ENCODE measurements at places on chromosomes 12 and 14.

- DNase-seq: no peak
Observed at GRCh38 chr14:61861320-61861865, 99.2 kb downstream of the SNAPC1 start.

- DNase-seq: no peak
Observed at GRCh38 chr12:26044007-26044394, 80.8 kb downstream of the BHLHE41 start.

- DNase-seq: no peak
Observed at GRCh38 chr12:122121745-122122144, 43.2 kb downstream of the MLXIP start.

GRCh38 chr12:129483111-129483893 lies 420.5 kb downstream of the TMEM132D start:
- no peak for DNase-seq

DNA sequence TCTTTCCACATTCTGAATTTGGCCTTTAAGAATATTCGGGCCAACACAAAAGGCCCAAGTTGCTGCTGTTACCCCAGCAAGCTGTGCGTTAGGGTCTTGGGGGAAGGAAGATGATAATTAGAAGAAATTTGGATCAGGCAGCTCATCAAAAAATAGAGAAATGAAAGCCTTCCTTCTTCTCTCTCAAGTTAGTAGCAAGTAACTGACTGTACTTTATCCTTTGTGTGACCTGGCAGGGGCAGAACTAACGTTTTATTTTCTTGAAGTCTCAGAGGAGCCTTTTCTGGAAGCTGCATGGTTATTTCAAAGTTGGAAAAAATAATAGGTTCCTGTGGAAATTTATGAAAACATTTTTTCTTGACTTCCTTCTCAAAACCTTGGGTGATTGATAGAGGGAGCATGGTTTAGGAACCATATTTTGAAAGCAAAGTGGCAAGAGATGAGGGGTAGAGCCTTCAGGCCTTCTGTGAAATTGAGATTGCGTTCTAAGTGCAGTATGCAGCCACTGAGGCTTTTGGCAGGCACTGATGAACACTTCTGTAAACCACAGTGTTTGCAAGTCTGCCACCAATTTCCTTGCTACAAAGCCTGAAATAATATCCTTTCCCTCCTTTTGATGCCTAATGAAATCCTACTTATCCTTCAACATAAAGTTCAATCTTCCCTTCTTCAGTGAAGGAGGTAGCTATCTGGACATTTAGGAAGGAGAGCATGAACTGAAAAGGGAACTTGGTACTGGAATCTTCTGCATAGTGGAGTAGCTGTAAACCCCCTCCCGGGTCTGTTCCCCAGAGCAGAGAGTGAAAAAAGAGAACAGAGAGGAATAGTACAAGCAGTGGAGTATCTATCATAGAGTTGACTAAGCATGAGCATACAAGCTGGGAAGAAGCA lies 123.2 kb downstream of the FGD4 start:
- no peak for DNase-seq

GRCh38 chr12:121801595-121802484 lies 2.0 kb upstream of the SETD1B start:
- DNase-seq: no peak

GRCh38 chr12:65526311-65526710 lies 247.8 kb downstream of the MSRB3 start:
- DNase-seq: no peak

- DNase-seq: no peak
Observed at GRCh38 chr14:92564344-92565039, 50.9 kb downstream of the RIN3 start.

GRCh38 chr12:6336889-6337853 lies 4.7 kb downstream of the TNFRSF1A start:
- no peak for DNase-seq

DNA sequence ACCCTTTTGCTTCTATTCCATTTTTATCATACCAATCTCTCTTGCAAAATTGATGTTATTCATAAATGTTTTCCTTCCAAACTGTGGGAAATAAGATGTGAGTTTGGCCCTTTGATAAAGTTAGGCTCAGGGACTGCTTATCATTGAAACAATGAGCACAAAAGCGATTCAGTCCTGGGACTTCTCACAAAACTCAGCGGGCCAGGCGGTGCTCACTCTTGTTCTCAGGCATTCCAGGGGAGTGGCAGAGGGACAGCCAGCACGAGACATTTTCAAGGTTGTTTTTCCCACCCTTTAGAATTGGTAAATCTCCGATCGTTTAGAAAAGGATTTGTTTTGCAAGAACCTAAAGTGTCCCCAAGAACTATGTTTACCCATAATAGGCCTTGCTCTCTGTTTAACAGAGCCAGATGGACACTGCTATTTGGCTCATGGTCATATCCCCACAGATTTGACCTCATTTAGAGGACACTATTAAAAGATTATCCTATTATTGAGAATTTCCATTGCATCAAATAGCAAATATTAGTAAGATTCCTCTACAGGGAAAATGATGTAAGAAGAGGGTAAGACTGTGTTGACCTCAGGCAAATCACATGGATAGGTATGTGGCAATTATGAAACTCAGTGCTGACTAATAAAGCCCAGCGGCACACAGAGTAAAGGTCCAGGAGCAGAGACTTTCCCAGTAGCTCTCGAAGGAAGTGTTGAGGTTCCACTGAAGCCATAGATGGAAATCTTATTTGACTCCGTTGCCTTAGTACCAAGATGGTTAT lies 102.7 kb upstream of the USP44 start:
- DNase-seq: no peak

DNA sequence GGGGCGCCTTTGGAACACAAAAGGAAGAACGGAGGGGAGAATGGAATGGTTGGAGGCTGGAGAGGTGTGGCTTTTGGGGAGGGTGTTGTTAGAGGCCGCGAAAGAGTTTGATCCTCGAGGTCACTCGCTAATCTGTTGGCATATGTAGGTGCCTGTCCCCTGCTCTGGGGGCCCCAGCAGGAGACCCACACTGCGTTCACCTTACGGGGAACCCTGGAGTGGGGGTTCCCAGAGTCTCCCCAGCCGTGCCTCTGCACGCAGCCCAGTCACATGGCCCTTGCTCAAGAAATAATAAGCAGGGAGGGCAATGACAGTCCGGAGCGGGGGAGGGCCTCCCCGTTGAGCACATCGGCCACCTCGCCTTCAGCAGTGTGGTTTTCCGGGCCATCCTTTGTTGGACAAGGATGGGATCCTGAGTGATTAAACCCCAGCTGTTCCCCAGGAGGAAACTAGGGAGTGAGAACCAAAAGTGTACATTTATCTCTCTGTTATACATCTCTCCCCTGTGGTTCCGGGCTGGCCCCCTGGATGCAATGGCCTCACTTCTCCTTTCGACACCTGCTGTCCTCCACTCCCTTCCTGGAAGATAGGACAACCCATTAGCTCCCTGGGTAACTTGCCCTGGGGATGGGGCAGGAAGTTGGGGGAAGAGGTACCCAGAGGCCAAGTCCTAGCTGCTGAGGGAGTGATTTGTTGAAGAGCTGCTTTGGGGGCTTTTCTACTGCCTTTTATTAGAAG lies 1.3 kb downstream of the PLEKHG3 start:
- DNase-seq: no peak

DNA sequence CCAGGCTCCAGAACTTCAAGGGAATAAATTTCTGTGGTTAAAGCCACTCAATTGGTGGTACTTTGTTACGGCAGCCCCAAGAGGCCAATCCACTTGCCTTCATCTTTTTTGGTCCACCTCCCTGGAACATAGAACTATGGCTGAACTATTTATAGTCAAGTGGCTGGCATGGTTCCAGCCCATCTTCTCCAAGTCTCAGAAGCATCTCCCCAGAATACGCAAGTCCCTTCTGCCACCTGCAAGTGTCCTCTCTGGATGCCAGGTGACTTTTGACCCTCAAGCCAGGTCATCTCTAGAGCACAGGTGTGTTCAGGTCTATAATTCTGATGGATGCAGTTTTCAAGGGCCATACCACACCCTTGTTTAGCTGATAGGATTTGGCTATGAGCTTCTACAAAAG lies 371.5 kb downstream of the AACS start:
- no peak for DNase-seq

DNA sequence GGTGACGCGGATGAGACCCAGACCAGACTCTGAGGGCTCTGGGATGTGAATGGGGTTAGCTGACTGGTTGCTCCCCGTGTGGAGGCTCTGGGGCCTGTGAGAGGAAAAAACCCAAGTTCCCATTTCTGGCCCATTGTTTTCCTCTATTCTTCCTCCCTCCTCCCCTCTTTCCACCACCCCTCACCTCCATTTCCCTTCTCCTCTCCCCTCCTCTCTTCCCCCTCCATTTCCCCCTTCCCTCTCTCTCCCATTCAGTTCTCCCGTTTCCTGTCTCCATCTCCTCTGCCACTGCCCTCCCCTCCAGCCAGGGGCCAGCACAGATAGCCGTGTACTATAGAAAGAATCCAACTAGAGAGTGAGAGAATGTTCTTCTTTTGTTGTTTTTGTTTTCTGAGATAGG lies 12.6 kb upstream of the PRPH start:
- DNase-seq: no peak

DNA sequence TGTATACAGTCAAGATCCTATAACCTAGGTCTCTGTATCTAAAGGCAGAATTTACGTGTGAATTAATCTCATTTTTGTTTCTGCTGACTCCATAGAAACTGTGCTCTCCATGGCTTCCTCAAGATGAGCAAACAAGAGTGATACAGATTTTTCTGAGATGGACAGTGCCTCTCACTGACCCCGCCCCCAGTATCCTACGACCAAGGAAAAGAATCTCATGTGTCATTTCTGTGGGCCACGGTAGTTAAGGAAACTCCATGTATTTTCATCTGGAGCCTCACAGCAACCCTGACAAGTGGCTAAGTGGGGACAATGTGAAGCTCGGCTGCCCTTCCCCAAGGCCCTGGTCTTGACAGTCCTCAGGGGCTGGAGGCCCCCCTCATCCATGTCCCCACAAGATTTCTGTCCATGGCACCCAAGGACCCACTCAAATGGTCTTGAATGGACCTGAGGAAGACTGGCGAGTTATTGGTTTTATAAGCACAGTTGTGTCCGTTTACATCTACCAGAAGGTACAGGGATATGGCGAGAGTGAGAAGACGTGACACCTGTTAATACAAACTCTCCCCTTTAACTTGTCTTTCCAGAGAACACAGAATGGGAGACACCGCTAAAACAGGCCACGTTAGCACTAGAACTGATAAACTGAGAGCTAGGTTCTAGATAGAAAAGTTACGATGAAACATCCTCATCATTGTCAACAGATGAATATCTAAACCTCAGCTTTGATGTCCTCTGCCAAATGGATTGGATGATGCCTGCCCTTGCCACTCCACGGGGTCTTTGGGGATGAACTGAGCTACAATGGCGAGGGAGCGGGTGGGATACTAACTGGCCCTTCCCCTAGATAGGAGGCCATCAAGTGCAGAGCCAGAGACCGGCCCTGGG lies 108.4 kb upstream of the EGLN3 start:
- no peak for DNase-seq

DNA sequence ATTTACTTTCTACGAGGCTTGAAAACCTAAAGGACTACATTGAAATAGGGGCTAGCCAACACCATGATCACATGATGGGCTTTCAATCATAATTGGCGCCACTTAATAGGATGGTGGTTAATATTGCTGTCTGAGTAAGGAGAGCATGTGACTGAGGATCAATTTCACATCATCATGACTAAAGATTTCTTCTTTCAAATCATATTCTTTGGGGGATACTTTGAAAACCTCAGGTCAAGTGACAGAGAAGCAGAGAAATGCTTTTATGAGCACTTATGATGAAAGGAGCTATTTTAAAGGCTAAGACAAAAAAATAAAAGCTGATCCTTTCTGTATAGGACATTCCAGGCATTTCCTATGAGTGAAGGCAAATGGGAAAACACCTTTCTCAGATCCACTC lies 42.9 kb upstream of the KRAS start:
- no peak for DNase-seq

GRCh38 chr12:99386907-99387306 lies 260.6 kb upstream of the GARIN6 start:
- DNase-seq: no peak

DNA sequence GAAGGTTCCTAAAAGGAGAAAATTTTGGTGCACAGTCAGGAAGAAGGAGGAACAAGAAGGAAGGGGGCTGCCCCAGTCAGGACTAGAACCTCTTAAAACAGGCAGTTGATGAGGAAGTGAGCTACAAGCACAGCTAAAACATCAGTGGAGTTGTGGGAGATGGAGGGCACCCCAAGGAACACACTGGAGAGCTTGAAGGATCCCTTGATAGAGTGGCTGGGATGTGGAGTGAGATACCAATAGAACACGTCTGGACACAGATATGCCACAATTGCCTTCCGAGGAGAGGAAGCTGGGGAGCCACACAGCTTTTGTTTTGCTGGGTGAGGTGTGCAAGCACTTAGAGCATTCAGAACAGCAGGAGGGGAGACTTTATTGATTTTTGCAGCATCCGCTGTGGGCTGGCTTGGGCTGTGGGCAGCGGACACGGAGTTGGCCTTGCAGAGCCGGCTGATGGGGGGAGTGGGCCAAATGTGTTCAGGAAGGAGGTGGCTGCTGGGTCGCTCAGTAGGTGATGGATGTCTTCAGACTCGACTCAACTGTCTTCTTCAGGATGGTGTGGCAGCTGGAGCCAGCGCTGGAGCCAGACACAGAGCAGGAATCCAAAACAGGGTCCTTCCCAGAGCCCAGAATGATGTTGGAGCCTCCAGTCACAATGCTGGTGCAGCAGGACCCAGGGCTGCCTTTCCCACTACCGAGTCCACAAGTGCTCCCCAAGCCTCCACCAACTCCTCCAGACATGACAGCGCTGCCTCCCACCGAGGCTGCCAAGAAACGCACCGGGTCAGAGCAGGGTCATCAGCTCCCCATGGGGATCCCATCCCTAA lies 4.7 kb upstream of the KRT79 start:
- no peak for DNase-seq

DNA sequence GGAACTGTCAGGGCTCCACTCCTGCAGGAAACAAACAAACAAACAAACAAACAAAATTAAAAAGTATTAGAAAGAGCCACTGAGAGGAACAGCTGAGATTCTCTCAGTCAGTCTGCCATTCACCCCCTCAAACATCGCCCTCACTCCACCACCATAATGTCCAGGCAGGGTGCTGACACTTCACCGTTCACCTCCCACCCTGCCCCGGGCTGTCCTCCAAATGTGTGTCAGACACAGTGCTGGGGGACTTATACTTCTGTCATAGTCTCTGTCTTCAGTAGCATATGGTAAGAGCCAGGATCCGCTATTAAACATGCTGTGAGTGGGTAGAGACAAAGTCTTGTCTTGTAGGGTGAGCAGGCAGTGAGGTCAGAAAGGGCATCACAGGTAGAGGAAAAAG lies 28.3 kb downstream of the KRT18 start:
- DNase-seq: no peak

DNA sequence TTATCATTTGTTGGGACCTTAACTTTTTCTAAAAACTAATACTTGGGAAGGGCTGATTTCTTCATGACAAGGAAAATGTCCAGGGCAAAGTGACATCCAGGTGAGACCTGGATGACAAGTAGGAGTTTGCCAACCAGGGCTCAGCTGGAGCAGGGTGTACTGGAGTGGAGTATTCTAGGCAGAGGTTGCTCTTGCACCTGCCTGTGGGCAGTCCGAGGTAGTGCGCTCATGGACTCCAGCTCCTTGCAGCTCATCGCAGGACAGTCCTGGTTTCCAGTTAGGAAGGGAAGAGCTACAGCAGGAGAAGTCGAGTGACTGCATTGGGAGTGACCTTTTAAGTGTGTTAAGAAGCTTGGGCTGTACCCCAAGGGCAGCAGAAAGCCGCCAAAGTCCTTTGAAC lies 175.9 kb downstream of the PELI2 start:
- DNase-seq: no peak

- DNase-seq: no peak
Observed at GRCh38 chr12:43988838-43989560, 153.1 kb downstream of the TMEM117 start.

Measured in esophagus squamous epithelium (tissue), 5 donors.